Activated CD4-positive, alpha-beta T cell treated with anti-CD3 and anti-CD28 coated beads, Interleukin-2, amount 10 ng/mL, durations not matched to agents 7 days and 5 days (primary cell): ENCODE measurements at places on chromosomes 13 and 19. TPM values are rescaled to one million over a fixed set of nuclear protein-coding genes. Genes with fewer than 3 reads are reported as not detected.

DNA sequence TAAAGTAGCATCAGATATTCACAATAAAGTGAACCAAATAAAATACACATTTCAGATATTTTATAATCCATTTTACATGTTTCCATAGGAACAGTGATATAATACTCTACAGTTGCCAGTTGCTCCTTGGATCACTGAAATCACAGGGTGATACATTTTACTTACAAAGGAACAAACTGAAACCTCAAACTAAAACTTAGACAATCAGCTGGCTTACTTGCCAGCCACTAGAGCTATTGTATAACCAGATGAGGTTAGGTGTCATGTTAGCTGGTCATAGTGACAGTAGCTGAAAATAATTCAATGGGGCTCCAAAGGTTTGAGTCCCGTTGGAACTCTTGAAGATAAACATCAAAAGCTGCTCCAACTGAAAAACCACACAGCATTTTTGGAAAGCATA, 274.6 kb downstream of the ITGBL1 start:
- no peaks in the 10 kb centered on the region for H3K36me3 ChIP-seq
- no peak overlapping the region for H3K4me3 ChIP-seq
- no peaks in the 10 kb centered on the region for H3K27me3 ChIP-seq
- H3K27ac ChIP-seq = no peak overlapping the region
- DNase-seq = no peak

Gene LRRC8E
- total RNA-seq = not detected

DNA sequence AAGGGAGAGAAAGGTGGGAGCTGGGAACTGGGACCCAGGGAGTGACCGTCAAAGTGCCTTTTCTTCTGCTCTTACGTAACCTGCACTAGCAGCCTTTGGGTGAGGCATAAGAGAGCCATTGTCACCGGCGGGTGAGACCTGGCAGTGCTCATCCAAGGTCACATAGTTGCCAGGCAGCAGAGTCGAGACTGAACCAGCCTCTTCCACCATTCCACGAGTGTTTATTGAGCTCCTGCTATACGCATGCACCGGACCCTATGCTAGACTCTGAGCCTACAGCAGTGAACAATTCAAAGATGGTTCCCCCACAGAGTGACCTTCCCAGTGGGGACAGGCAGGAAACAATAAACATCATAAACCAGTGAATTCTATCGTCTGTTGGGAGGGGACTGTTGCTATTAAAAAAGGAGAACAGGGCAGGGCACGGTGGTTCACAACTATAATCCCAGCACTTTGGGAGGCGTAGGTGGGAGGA, 18.6 kb upstream of the STRN4 start:
- H3K4me1 ChIP-seq = peaks cover 2% of the 10 kb centered on the region
- no peaks in the 10 kb centered on the region for H3K27me3 ChIP-seq
- no peak overlapping the region for H3K4me3 ChIP-seq
- no peaks in the 10 kb centered on the region for H3K36me3 ChIP-seq

Gene ATP5F1D
- total RNA-seq = 166 TPM

Gene GFY
- not detected for total RNA-seq

DNA sequence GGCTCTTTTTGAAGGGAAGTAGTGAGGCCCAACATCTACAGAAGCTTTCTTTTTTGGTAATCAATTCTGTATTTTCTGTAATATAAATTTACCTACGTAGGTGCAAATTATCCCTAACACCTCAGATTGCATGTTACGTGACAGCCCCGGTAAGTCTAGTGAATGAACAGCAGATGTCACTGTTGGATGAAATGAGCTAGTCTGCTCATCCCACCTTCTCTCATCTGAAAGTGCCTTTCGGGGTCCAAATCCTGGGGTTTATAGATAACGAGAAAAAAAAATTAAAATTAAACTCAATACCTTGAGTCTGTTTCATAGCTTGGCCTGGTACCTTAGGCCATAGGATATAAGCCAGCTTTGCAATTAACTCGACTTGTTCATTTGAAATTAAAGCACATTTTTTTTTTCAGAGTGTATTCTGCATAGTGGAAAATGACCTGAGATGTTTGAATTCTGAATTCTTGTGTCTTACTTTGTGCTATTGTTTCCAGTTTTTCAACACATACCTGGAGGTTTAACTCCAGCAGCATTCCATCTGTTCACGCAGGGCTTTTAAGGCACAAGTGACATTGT, 548.2 kb downstream of the GPC5 start:
- H3K4me1 ChIP-seq = no peaks in the 10 kb centered on the region
- H3K4me3 ChIP-seq = no peak overlapping the region
- H3K36me3 ChIP-seq = no peaks in the 10 kb centered on the region
- no peak overlapping the region for H3K27ac ChIP-seq
- DNase-seq = no peak

DNA sequence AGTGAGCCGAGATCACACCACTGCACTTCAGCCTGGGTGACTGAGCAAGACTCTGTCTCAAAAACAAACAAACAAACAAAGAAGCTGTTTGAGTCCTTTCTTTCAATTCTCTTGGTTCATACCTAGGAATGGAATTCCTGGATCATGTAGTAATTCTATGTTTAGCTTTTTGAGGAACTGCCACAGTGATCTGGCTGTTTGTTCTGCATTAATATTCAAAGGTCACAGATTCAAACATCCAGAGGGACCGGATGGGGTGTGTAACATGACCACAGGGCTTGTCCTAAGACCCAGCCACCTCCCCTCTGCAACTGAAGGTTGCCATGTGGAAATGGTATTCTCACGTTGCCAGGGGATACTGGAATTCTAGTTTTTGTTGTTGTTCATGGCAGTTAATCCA, 10.2 kb downstream of the COLGALT1 start:
- H3K27ac ChIP-seq = no peak overlapping the region
- peaks cover 38% of the 10 kb centered on the region for H3K36me3 ChIP-seq
- H3K27me3 ChIP-seq = no peaks in the 10 kb centered on the region
- peaks cover 6% of the 10 kb centered on the region for H3K4me1 ChIP-seq
- no peak for DNase-seq

DNA sequence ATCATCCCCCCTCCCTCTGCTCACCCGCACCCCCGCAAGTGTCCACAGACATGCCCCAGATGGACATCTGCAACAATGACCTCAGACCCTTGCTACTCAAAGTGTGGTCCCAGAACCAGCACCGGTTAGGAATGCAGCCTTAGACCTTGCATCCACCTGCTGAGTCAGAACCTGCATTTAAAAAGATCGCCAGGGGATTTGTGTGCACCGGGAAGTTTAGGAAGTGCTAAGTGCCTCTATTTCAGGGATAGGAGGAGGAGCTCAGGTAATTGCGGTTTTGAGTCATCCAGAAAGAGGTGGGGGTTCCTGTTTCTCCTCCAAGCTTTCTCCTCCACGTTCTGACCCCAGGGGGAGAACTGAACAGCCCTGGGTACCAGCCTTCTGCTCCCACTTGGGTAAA, 46.2 kb downstream of the CACNA1A start:
- H3K27me3 ChIP-seq = no peaks in the 10 kb centered on the region
- H3K36me3 ChIP-seq = no peaks in the 10 kb centered on the region
- no peak overlapping the region for H3K27ac ChIP-seq
- no peak overlapping the region for H3K4me3 ChIP-seq

DNA sequence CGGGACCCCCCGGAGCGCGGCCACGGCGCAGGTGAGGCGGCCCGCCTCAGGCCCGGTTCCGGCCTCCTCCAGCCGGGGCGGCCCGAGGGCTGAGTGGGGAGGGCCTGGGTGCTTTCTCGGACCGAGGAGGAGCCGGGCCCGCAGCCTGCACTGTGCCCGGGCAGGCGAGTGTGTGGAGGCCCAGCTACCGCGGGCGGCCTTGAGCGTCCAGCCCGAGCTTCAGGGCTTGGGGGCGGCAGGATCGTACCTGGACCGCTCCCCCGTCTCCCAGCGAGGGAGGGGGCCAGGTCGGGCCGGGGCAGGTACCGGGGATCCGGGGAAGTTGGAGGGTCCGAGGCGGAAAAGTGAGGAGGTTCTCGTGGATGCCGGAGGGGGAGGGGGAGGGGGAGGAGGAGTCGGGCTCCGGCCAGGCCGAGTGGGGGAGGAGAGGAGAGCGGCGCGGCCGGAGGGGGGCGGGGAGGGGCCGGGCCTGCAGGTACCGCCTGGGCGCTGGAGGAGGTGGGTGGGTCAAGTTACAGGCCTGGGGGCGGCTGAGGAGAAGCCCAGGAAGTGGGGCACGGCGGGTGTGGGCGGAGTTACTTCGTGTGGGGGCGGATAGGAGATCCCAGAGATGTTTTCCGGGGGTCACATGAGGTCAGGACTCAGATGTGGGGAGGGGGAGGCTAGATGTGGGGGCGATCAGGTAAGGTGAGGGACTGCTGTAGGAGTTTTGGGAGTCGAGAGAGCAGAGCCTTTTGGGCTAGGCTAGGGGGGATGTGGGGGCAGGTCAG, 545 bp downstream of the NACC1 start:
- H3K4me3 ChIP-seq = peak overlapping the region; percentile 79
- H3K36me3 ChIP-seq = peaks cover 12% of the 10 kb centered on the region
- H3K27ac ChIP-seq = peak overlapping the region; percentile 81
- H3K27me3 ChIP-seq = no peaks in the 10 kb centered on the region

- H3K4me3 ChIP-seq = no peak overlapping the region
- DNase-seq = no peak
- H3K36me3 ChIP-seq = no peaks in the 10 kb centered on the region
- peaks cover 6% of the 10 kb centered on the region for H3K4me1 ChIP-seq
- no peak overlapping the region for H3K27ac ChIP-seq
These were observed 55.2 kb downstream of the SOX21 start for GRCh38 chr13:94657167-94657566.
